ENCODE measurements at places on chromosomes 11 and 22.

GRCh38 chr11:43942662-43943371, 380 bp downstream of the C11orf96 start:
- DNase-seq: no peak

GRCh38 chr11:12232817-12233601, 122.6 kb downstream of the MICAL2 start:
- no peak for DNase-seq

- DNase-seq: no peak
These were observed 1.1 kb downstream of the SPATA19 start for GRCh38 chr11:133844217-133844616.

GRCh38 chr11:46359953-46360352, 12.7 kb downstream of the DGKZ start:
- no peak for DNase-seq

- no peak for DNase-seq
These were observed 60.9 kb downstream of the CELSR1 start for GRCh38 chr22:46476547-46476941.

GRCh38 chr11:82049199-82049598, 684.5 kb downstream of the FAM181B start:
- no peak for DNase-seq

DNA sequence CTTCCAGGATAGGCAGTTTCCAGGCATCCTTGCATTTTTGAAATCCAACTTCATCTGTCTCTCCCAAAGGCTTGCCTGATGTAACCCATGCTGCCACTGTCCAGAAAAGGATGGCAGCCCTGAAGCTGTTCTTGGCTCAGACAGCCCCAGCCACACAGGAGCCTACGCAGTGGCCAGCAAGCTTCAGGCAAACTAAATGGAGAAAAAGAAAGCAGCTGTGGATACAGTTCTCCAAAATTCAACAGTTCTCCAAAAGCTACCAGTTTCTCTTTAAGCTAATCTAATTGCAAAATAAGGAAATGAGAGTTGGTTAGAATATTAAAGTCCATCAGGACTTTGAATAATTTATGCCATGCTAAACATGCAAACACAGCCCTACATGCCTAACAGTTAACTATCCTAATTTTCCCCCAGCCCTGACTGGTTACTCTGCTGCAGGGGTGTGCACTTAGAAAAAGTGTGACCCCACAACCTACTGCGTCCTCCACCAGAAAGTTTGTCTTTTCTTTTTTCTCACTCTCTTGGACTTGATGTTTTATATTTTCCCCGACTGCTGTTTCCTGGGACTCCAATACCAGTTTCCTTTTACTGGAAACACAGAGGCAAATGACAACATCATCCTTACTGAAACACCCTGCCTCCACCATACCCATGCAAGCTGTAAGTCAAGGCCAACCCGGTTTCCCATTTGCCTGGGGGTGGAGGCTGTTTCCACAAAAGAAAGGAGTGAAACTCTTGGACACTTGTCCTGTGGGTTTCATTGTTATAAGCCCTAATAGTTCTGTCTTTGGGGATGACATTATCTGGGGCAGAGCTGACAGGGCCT, 69.1 kb upstream of the OR5AN1 start:
- no peak for DNase-seq

- no peak for DNase-seq
These were observed 8.2 kb downstream of the ARRB1 start for GRCh38 chr11:75342966-75343870.

GRCh38 chr11:45105984-45106375, 40.5 kb upstream of the PRDM11 start:
- DNase-seq: no peak

GRCh38 chr22:27859336-27859735, 57.8 kb upstream of the MN1 start:
- no peak for DNase-seq

GRCh38 chr11:62245271-62245753, 3.3 kb downstream of the SCGB1D2 start:
- DNase-seq: no peak

GRCh38 chr11:68165601-68166000, 44.4 kb upstream of the CHKA start:
- DNase-seq: no peak

- no peak for DNase-seq
These were observed 48.2 kb upstream of the SMCO4 start for GRCh38 chr11:93591247-93591898.

DNA sequence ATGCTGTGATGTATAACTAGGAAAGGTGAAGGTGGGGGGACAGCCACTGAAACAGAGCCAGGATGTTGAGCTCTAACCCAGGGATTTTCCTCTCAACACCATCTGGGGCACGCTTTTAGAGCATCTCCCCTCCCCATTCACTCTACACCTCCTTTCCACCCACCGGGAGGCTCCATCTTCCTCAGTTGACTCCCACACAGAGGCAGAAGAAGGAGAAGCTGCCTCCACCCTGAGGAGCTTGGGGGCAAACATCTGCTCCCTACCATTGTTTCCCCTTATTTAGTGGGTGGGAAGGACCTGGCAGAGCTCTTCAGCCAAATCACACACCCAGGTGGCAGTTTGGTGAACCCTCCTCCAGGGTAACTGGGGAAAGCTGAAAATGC, 50.0 kb upstream of the ADA2 start:
- no peak for DNase-seq

All from esophagus squamous epithelium (tissue), 5 donors.